NCI-H526 (cell line): ENCODE measurements at places on chromosomes 5 and 9.

- no peak for DNase-seq
These were observed 1106.0 kb downstream of the TAF11L14 start for GRCh38 chr5:18740301-18740700.

DNA sequence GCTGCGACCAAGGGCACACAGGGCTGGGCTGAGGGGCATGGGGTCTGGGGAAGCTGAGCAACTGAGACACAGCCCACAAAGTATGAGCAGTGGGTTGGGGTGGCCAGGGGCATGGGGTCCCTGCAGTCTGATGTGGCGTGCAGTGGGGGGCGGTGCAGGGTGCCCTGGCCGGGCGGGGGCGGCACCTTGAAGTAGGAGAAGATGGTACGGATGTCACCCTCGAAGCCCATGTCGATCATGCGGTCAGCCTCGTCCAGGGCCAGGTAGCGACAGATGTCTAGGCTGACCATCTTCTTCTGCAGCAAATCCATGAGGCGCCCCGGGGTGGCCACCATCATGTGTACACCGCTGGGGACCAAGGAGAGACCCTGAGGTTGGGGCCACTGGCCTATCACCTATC, 3.3 kb downstream of the DDX41 start:
- DNase-seq = no peak

DNA sequence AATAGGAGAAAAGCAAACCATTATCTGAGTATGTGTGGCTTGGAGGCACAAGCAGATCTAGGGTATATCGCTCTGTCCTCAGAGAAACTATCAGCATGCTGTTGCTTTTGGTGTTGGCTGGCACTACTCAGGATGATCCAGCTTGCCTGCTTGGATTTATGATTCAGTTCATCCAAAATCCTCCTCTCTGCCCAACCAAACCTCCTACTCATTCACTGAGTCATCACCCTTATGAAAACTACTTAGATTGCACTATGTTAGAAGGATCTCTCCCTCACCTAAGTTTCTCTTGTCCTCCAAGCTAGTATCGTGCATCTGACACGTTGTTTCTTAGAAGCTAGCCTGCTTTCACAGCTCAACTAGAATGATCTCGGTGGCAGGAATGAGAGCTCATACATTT, 14.2 kb upstream of the ZBED3 start:
- DNase-seq = no peak

DNA sequence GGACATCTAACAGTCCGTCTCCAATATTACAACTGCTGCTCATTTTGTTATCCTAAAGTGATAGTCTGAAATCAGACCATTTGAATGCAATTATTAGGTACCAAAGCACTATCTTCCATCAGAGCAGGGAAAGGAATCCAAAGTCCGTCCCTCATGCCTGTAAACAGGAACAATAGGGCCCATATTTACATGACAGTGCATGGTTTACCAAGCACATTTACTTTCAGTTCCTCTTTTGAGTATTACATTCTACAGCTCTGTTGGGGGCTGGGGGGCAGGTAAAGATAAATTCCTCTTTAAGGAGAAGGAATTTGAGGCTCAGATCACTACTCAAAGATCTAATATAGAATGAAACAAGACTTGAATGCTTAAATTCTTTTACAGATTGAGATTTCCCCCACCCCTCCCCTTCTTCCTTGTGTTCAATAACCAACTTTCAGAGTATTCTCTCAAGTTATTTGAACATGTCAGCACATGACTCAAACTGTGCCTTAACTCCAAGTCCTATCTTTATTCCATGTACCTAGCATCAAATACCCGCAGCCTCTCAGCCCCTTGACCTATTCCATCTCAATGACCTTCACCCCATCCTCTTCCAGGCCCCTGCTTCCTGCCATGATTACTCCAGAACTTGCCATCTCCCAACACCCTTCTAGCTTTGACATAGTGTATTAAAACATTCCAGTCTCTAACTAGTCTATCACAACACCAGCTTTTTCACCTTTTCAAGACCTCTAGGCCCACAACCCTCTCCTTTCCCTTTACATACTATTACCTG, 71.0 kb downstream of the BRINP1 start:
- no peak for DNase-seq

DNA sequence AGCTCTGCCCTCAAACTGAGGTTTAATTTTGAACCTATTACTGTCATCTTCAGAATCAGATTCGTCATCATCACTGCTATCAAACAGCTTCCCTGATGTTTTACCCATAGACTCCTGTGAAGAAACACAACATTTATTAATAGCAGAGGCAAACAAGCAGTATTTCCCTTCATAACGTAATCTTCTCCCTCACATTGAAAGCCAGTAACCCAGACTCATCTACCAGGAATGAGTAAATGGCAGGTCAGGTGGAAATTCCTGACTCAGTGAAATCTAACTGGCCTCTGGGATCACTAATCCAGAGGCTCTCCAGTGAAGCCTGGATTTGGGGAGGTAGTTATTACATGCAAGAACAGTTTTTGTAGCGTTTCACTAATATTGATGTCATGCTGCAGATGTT, 14.6 kb downstream of the NOL8 start:
- no peak for DNase-seq

DNA sequence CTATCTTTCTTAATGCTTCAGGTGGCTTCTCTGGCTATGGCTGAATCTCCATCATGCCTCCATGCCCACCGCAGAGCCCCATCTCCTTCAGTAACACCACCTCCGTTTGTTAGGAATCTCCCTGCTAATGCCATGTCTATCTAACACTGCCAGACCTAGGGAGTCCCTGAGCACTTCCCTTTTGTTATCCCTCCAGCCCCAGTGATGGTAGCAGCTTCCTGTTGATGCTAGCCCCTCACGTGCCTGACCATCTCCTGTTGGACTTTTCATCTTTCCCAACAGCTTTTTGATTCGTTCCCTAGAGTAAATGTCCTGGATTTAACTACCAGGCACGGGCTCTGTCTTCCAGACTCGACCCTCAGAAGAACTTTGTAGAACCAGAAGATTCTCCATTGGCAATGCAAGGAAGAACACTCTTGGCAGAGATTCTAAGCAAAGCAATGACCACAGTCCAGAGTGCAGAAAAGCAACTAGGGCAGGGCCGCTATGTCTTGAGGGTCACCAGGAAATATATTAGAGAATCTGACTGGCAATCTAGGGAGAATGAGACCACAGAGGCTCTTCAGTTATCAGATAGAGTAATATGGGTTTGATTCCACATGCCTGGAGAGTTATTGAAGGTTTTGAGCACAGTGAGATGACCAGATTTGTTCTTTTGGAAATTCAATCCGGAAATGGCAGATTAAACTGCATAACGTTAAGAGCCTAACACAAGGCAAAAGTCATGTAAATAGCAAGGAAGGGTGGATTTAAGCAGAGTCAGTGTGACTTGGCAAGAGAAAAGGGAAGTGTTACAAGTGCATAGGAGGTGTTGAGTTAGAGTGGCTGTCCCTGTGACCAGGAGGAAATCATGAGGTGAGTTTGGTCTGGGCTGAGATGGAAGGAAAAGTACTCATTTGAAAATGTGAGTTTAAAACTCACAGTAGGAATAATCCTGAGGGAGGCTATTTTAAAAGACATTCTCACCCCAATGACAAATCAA, 555.2 kb downstream of the ACTL7B start:
- DNase-seq = no peak

DNA sequence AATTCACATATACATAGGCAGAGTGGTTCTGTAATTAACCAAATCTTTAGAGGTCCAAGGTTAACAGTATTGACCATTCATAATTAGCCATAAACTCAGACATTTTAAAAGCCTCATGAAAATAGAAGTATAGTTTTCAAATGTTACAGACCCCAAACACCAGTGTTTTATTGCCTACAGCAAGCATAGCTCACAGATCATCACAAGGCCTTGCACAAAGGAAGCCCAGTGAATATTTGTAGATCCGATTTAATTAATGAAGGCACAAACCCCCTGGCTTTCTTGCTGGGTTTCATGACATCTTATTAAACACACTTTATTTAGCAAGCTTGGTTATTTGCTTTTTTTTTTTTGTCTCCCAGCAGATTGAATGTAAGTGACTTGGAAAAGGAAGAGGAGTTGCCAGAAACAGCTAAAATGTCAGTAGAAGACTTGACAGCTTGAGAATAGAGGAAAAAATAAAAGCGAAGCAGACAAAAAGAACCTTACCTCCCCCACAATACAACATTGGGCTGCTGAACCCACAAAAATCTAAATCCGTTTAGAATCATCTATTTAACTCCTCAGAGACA, 283.9 kb upstream of the TNC start:
- DNase-seq = no peak

DNA sequence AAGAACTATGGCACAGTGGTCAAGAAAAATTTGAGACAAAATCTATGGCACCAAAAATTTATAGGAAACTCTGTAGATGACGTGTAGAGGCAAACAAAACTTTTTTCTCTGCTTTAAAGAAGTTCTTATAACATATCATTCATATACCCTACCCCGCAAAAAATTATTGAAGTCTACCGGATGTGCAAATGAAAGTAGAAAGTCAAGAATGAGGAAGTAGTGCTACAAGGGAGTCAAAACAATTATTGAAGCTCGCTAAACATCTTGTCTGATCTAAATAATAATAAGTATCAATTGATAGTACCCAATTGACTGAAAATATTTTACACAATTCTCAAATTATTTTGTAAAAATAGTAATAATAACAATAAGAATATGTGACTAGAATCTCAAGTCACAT, 398.5 kb downstream of the TAF11L14 start:
- no peak for DNase-seq

DNA sequence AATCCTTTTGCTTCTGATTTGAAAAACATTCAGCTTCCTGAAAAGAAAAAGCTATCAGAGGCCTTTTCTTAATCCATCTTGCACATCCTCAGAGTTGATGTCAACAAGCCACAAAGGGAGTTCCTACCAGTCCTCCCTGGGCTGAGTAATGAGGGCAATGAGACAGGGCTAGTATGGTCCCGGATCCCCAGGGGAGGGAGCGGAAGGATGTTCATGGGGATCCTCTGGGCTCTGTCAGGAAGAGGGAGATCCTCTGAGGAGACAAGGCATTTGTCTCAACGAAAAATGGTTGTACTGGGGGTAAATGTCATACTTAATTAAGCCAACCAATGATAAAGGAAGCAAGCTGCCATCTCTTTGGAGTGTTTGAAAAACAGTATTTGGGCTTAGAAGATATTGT, 195.3 kb downstream of the DTWD2 start:
- DNase-seq = no peak

DNA sequence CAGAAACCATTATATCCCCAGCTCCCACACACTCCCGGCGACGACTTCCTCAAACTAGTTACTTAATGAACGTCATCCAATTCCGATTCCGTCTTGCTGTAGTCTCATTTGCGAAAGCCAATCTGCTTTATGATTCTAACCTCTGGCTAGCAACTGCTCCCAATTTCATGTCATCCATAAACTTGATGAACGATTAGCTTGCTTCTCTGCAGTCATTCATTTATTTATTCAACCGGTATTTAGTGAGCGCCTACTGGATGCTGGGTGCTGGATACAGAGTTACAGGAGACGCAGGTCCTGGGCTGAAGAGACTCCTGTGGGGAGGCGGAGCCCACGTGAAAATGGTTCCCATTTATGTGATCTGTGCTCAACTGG, 46.2 kb downstream of the TSPAN17 start:
- DNase-seq = no peak

DNA sequence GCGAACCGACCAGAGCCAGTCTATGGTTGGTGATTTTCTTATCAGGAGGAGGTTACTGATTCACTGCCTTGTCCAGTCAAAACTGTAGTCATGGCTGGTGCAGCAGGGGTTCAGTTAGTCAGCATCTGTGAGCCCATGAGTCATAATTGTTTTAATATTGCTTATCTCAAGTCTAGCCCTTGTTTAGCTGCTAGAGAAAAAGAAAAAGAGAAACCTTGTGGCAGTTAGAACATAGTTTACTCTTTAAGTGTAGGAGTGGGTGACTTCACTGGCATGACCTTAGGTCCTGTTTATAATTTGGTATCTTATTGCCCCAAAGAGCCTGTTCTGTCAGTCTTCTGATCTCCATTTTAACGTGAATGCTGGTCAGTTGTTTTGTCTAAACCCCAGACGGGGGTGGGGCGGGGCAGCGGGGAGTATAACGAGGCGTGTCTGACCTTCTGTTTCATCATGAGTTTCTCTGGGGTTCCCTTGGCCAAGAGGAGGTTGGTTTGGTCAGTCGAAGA, 76.9 kb upstream of the NFIL3 start:
- DNase-seq = no peak

- no peak for DNase-seq
These were observed 10.4 kb downstream of the LRRC8A start for GRCh38 chr9:128892221-128892921.

DNA sequence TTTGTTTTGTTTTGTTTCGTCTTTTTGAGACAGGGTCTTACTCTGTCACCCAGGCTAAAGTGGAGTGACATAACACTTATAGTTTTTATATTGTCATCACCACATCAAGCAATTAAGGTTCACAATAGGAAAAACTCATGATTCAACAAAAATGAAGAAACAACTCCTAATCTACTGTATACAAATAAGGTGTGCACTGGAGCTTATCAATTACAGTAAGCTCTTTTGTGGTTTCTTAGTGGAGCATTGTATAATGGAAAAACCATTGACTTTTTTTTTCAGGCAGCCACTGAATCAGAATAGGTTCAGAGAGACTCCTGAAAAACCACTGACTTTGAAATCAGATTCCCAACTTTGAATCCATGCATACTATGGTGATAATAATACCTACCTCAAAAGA, 10.8 kb upstream of the PLIN2 start:
- no peak for DNase-seq

DNA sequence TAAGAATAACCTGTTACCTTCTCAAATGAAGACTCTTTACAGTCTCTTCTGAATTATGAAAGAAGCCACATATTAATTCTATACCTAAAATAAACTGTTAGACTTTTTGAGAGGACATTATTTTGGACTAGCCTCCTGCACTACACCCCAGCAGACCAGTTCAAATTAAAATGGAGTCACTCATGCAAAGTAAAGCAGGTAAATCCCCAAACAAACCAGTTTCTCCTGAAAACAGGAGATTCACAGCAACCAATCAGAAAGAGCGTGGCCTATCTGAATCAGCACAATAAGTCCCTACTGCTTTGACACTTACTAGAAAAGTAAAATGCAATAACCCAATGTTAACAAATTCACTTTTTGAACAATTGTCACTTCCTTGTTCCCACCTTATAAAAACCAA, 58.8 kb downstream of the PTBP3 start:
- no peak for DNase-seq

DNA sequence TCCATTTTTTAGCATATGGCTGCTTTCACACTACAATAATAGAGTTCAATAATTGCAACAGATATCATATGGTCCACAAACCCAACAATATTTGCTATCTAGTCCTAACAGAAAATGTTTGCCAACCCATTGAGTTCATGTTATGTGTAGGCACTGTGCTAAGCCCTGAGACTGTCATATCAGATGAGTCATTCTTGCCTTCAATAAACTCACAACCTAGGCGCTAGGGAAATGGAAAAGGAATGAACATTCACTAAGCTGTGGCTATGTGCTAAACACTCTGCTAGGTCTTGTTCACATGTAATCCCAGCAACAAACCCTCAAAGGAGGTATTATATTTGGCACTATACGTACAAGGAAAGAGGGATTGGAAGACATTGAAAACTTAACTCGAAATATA, 8.4 kb upstream of the TIMD4 start:
- DNase-seq = no peak
